Mucosa of gallbladder (tissue), 1 donor: ENCODE measurements at places on chromosomes 16 and 17. TPM values are rescaled to one million over a fixed set of nuclear protein-coding genes. Genes with fewer than 3 reads are reported as not detected.

Gene TMC8
- total RNA-seq = 16.2 TPM

Gene SRCIN1
- total RNA-seq = 4.5 TPM

Gene PRSS53
- 4.5 TPM for total RNA-seq

Gene FOXF1
- 31.0 TPM for total RNA-seq

Gene CHST4
- total RNA-seq = 586 TPM

Gene PRR15L
- 109 TPM for total RNA-seq

Gene SMIM36
- not detected for total RNA-seq

Gene DUSP3
- 127 TPM for total RNA-seq

Gene VTN
- 424 TPM for total RNA-seq
